ENCODE measurements at places on chromosomes 4 and X. TPM values are rescaled to one million over a fixed set of nuclear protein-coding genes. Genes with fewer than 3 reads are reported as not detected.

DNA sequence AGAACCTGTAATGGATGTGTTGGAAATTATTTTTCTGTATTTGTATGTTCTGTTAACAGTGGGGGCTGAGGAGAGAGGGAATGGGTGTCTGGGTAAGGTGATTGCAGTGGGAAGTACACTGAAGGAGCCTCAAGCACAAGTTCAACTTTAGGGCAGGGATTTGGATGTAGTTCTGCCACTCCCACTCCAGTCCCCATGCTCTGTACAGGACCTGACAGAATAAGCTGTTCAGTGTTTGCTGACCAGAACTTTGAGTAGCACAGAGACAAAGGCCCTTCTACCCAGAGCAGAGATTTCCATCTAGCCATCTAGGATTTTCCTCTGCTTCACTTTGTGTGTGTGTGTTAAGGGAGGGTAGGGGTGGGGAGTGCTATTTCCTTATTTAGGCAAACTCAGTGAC, 49.2 kb downstream of the VSIG4 start:
- DNase-seq: no peak

DNA sequence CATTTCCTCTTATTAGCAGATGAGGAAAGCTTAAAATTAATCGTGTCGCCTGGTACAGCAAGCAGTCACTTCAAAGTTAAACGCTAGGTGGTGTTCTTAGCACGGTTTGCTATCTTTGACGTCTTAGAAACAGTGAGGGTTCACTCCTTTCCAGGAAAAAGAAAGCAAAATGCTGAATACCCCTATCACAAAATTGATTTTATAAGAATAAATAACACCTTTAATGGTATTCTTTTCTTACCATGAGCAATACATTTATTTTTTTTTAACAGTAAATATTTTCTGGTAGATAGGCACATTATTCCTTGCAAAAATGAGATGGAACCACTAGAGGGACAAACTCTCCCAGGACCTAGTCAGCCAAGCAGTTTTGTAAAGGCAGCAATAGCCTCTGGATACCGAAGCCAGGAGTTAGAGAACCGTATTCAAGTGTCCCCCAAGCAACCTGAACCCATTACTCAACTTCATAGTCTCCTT, 153.9 kb downstream of the KDR start:
- DNase-seq: no peak

- DNase-seq: no peak
Measured at GRCh38 chrX:20362268-20363267, 95.9 kb upstream of the RPS6KA3 start.

LDB2 gene
- 6.9 TPM for total RNA-seq

DNA sequence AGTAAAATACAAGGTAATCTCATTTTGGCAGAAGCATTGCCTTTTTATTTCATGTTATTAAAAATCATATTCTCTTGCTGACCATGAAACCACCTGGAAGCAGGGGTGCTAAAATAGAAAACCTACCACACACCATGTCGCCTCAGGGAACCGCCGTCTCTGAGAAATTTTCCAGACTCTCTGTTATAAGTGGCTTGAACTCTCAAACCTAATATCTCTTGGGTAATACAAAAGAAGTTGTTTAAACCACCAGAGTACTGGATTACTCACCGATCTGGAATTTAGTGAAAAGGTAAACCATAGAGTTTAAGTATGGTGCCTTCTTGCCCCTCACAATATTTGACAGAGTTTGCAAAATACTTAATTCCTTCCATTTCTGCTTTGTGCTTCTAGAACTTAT, 27.7 kb downstream of the ENPP6 start:
- no peak for DNase-seq

DNA sequence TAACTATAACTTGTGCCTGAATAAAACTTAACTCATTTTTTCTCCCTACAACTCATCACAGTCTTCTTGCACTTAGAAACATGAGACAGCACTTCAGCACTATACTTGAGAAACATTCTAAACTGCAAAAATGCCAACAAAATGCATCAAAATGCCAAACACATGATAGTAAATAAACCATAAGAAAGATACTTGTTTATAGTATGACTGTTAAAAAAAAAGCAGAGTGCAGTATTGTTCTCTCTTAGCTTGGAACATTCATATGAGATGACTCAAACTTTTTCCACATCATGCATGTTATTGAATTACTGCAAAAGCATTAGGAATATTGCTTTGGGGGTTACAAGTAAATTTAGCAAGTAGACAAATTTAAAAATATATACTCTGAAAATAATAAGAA, 135.7 kb upstream of the ANXA10 start:
- no peak for DNase-seq

GRCh38 chr4:87120411-87121162, 99.8 kb downstream of the KLHL8 start:
- peak; percentile 78 for DNase-seq

- no peak for DNase-seq
Measured at GRCh38 chr4:163665521-163666331, 171.2 kb downstream of the TMA16 start.

DNA sequence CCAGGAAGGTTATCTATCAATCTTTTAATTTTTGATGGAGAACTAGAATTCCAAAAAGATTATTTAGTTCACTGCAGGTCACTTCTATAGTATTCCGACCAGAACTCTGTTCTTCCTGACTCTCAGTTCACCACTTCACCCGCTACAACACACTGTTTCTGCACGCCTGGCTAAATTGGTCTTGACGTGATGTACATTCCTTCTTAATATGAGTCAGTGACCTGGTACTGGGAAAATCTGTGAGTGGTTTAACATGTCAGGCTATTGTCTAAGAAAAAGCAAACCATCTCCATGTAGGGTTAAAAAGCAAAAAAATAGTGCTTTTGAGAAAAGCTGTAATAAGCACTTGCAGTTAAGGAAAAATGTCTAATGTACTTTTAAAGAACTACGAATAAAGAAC, 120.4 kb downstream of the NDST3 start:
- DNase-seq: no peak

DNA sequence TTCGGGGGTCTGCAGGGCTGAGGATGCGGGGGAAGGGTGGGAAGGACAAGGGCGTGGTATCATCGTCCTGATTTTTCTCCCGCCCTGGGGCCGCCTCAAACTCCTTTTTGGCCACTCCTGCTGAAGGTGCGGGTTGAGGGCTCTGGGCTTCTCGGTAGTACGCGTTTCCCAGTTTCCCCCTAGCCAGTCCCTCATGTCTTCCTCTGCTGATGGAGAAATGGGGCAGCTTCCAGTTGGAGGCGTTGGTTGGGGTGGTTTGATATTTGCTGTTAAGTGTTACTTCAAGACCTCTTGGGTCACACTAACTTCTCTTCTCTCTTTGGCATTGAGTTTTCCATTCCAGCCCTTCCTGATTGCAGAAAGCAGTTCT, 482 bp downstream of the GSTCD start:
- DNase-seq: no peak

GRCh38 chrX:45126158-45126557, 74.5 kb downstream of the DIPK2B start:
- DNase-seq: no peak

- DNase-seq: no peak
Measured at GRCh38 chrX:32126997-32127396, 1055.2 kb upstream of the FTHL17 start.

VCX3B gene
- not detected for total RNA-seq

DNA sequence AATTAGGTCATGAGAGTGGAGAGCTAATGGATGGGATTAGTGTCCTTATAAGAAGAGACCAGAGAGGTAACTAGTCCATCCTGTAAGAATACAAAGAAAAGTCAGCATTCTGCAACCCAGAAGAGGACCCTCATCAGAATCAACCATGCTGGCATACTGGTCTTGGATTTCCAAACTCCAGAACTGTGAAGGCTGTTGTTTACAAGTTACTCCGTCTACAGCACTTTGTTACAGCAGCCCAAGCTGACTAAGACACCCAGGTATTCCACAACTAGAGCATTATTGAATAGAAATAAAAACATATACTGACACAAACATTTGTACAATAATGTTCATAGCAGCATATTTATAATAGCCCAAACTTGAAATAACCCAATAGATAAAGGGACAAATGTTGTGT, 9.2 kb downstream of the TMEM156 start:
- DNase-seq: no peak

GPC4 gene
- 16.7 TPM for total RNA-seq

GNRHR gene
- not detected for total RNA-seq

DNA sequence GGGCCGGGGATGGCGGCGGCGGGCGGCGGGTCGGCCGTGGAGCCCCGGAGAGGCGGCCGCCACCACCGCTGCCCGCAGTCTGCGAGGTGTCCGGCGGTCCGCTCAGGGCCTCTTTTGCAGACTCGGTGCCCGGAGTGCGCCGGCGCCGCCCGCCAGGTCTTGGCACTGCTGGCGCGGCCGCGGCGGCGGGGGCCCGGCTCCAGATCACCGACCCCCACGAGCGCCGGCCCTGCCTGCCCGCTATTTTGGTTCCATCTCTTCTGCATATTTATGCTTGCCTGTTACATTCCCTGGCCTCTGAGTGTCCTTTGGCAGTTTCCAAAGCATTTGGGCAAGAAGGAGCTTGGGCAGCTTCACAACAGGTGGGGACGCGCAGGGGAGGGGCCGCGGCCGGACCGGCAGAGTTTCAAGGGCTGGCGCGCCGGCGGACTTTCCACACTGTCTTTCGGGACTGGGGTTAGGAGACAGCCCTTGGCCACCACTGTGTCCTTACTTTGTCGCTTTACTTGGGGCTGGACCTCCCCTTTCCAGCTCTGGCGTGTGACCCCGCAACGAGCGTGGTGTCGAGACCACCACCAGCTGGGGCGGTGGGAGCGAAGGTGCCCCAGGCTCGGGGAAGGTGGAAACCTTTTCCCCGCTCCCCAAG, 668 bp upstream of the TAPT1 start:
- DNase-seq: peak; percentile 52

GRCh38 chr4:168600796-168601583, 104.1 kb downstream of the PALLD start:
- DNase-seq: no peak

DNA sequence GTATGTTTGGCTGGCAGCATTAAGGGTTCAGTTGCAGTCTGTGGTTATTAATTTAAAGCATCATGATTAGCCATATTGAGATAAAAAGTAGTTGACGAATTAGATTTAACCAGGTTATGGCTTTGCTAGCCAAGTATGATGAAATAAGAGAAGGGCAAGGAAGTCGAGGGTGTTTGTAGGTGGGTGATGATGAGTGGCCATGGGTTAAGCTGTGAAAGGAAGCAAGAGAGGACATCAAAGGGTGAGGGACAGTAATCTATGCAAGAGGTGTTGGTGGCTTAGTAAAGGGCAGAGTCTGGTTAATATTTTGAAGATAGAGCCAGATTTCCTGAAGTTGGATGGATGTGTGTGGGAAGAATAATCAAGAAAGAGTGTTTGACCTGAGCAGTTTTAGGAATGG, 44.5 kb downstream of the STIM2 start:
- no peak for DNase-seq

GRCh38 chrX:2552621-2553201, 51.9 kb upstream of the DHRSX start:
- no peak for DNase-seq

DNA sequence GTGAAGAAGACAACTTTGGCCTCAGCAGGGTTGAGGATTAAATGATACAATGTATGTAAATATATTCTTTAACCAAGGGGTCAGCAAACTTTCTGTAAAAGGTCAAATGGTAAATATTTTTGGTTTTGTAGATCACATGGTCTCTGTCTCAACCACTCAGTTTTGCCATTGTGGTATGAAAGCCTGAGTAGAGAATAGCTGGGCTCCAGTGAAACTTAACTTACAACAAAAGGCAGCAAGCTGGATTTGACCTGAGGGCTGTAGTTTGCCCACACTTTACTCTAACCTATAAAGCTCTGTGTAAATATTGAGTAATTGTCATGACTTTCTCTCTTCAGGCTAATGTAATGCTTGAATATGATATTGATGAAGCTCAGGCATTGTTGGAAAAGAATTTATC, 19.6 kb downstream of the VBP1 start:
- no peak for DNase-seq

GRCh38 chr4:162560073-162560472, 396.3 kb upstream of the FSTL5 start:
- no peak for DNase-seq

- peak; percentile 81 for DNase-seq
Measured at GRCh38 chrX:131747173-131747572, 203.3 kb downstream of the OR13H1 start.

GRCh38 chrX:4762196-4762595, 1048.7 kb upstream of the PRKX start:
- DNase-seq: no peak

GRCh38 chr4:13830449-13830848, 202.9 kb upstream of the BOD1L1 start:
- DNase-seq: no peak

- peak; percentile 28 for DNase-seq
Measured at GRCh38 chr4:76090241-76090691, 15.8 kb downstream of the ART3 start.

DNA sequence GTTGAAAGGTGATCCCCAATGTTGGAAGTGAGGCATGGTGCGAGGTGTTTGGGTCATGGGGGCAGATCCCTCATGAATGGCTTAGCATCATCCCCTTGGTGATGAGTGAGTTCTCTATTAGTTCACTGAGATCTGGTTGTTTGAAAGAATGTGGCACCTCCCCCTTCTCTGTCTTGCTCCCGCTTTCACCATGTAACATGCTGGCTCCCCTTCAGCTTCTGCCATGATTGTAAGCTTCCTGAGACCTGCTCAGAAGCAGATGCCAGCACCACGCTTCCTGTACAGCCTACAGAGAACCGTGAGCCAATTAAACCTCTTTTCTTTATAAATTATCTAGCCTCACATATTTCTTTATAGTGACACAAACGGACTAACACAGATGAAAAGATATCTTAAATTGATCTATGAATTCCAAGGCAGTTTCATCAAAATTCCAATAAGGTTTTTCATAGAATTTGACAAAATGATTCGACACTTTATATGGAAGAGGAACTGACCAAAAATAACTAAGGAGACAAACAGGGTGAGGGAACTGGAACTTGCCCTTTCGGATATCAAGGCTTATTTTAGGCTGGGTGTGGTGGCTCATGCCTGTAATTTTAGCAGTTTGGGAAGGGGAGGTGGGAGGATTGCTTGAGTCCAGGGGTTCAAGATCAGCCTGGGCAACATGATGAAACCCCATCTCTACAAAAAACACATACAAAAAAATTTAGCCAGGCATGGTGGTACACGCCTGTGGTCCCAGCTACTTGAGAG, 56.9 kb upstream of the OGT start:
- no peak for DNase-seq

DNA sequence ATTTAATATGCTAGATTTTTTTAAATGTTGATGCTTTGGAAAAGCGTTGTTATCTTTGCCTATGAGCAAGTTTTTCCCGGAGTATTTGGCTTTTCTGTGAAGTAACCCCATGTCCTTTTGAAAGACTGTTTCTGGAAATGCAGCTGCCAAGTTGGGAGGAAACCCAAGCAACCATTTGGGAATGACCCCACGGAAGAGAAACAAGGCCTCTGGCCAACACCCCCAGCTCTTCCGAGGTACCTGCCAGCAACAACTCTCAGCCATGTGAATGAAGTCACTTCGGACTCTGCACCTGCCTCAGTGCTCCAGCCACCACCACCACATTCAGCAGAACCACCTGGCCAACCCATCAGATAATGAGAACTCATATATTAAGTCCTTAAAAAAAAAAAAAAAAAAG, 36.2 kb upstream of the DHRSX start:
- no peak for DNase-seq

All from left colon (tissue), 2 donors.